ENCODE measurements at places on chromosomes 1 and 21. TPM values are rescaled to one million over a fixed set of nuclear protein-coding genes. Genes with fewer than 3 reads are reported as not detected.

The SLC5A3 gene
- total RNA-seq = 21.7 TPM

The CD84 gene
- total RNA-seq = 9.2 TPM

The TOR1AIP1 gene
- 42.3 TPM for total RNA-seq

- peak; percentile 41 for DNase-seq
These were observed 43.1 kb downstream of the FOXO6 start for GRCh38 chr1:41404308-41404761.

GRCh38 chr1:62834400-62834961, 50.5 kb downstream of the ATG4C start:
- no peak for DNase-seq

GRCh38 chr1:150813028-150813707, 5.1 kb upstream of the CTSK start:
- DNase-seq = peak; percentile 44

DNA sequence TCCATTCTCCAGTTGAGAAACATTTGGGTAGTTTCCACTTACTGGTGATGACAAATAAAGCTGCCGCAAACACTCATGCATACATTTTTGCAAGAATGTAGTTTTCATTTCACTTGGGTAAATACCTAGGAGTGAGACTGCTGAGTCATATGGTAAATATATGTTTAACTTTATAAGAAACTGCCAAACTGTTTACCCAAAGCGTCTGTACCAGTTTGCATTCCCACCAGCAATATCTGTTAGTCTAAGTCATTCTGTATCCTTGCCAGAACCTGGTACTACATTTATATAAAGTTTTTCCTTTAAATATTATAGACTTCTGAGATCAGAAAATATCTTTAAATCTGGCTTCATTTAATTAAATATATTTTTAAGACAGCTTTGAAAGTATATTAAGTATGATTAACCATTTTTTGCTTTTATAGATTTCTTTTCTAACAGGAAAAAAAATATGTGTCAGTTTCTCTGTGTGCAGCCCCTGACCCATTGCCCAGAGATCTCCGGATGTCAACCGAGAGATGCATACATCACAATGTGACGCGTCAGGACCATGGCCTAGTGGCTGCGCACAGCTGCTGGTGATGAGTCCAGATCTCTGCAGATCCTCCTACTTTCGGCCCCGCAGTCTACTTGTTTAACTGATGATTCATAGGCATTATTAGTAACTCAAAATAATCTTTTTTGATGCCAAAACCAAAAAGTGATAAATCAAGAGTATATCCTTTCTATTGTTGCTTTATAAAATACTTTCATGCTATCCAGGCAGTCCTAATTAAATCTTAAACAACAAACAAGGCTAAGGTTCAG, 227.1 kb upstream of the MAP1LC3C start:
- no peak for DNase-seq

DNA sequence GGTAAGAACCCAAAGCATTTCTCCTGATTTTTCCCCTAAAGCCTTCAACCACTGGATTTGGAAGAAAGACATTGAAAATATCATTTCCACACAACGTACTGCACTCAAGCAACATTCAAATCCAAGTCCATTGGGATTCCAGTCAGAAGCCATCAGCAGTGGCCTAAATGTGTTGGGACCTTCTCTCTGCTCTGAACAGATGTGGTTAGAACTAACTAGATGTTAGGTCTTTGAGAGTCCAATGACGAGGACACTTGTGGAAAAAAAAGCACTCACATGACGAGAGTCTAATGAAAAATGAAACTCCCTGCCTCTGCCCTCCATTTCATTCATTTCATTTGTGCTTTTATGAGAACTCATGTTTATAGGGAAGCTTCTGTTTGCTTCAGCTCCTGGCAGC, 382.3 kb downstream of the SIPA1L2 start:
- no peak for DNase-seq

- peak; percentile 46 for DNase-seq
These were observed 119.2 kb downstream of the GALNT2 start for GRCh38 chr1:230186003-230186863.

GRCh38 chr1:211541720-211542477, 37.1 kb downstream of the SLC30A1 start:
- DNase-seq = peak; percentile 12

- no peak for DNase-seq
These were observed 88.4 kb downstream of the SDCCAG8 start for GRCh38 chr1:243343970-243344937.

GRCh38 chr1:176932114-176933104, 232.1 kb downstream of the ASTN1 start:
- DNase-seq = no peak
